ENCODE measurements at places on chromosomes 2 and 18.

DNA sequence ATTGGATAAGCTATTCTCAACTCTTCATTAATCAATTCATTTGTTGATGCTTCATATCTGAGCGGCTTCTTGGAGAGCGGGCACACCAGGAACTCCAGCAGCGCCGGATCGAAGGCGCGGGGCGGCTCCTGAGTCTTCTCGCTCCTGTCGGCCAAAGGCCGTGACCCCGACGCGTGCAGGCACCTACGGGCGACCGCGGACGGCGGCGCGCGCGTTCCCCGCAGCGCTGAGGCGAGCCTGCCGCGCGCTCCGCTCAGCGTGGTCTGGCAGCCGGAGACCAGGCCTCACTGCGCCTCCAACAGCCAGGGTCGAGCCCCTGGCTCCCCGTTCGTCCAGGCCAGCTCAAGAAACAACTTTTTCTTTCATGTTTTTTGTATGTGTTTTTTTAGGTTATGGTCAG is 97.5 kb downstream of the ICA1L start:
- DNase-seq = no peak

- no peak for DNase-seq
These were observed 22.6 kb downstream of the ITGA6 start for GRCh38 chr2:172449911-172450550.

GRCh38 chr2:75800456-75800855 is 89.7 kb upstream of the GCFC2 start:
- no peak for DNase-seq

- DNase-seq = no peak
These were observed 892.2 kb upstream of the ZEB2 start for GRCh38 chr2:145412155-145412554.

DNA sequence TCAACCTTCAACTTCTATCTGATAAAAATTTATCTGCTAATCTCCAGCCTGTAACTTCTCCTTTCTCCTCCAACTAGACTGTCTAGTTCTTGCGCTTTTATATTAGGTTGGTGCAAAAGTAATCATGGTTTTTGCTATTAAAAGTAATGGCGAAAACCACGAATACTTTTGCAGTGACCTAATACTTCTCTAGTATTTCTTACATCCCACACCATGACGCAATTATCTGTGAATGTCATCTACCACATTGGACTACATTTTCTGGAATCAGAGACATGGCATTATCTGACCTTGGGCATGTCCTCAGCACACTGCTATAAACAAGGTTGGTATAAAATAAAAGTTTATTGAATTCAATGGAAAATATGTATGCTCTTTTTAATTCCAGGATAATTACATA is 370.2 kb upstream of the LYPD1 start:
- no peak for DNase-seq

DNA sequence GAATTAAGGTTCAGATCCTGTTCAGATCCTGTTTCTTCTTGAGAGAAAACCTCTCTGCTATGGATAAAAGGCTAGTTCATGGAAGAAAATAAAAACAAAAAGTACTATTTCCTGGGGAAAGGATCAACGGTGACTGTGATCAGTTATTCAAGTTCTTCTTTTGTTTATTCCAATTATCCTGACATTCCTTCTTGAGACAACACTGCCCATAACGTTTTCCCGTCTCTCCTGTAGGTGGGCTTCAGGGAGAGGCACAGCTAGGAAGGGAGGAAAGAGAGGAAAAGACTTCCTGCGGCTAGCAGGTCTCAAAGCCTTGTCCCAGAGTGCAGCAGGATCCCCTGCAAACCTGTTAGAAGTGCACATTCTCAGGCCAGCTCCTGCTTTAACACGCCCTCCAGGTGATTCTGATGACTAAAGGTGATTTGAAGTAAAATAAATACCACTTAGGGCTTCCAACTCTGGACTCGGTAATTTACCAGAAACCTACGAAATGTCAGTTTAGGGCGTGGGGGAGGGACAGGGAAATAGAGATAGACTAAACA is 4.5 kb upstream of the FHL2 start:
- DNase-seq = no peak

DNA sequence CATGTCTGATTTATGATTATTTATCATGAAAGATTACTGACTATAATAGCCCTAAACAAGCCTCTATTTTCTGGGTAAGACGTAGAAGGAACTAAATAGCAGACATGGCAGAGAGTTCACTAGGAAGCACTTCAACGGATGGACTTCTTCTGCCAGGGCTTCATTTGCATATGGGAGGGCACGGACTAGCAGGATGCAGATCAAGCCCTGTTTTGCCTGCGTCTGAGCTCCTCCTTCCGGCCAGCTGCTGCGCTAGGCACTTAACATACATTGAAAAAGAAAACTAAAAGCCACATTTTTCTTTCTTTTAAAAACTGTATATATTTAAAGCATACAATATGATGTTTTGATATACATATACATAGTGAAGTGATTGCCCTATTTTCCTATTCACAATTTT is 340.0 kb upstream of the MEX3C start:
- no peak for DNase-seq

GRCh38 chr2:18536100-18536499 is 24.4 kb downstream of the RDH14 start:
- no peak for DNase-seq

GRCh38 chr2:54704688-54705605 is 18.5 kb upstream of the EML6 start:
- DNase-seq = no peak

GRCh38 chr2:151922845-151923666 is 94.8 kb upstream of the ARL5A start:
- DNase-seq = no peak

- DNase-seq = no peak
These were observed 48.8 kb upstream of the LCLAT1 start for GRCh38 chr2:30398084-30398873.

- DNase-seq = no peak
These were observed 140.7 kb downstream of the ZNF516 start for GRCh38 chr18:76354348-76354747.

GRCh38 chr2:150742094-150742493 is 254.6 kb upstream of the RND3 start:
- DNase-seq = no peak

GRCh38 chr2:141038341-141038740 is 1092.5 kb downstream of the LRP1B start:
- no peak for DNase-seq

- no peak for DNase-seq
These were observed 100.5 kb upstream of the LMAN1 start for GRCh38 chr18:59459369-59460071.

DNA sequence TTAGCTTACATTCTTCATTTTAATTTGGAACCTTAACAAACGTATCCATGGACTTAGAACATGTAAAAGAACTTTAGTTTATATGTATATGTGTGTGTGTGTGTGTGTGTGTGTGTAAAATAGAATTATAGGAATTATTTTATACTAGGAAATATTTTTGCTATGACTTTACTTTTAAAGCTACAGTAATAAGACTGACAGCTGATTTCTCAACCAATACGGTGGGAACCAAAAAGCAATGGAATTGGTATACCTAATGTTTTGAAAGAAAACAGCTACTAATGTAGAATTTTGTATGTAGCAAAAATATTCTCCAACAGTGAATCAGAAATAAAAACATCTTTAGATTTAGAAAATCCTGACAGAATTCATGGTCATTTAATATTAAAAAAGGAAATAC is 146.5 kb upstream of the ARL4C start:
- no peak for DNase-seq

- no peak for DNase-seq
These were observed 86.9 kb downstream of the SESTD1 start for GRCh38 chr2:179177694-179178093.

- DNase-seq = no peak
These were observed 41.5 kb downstream of the PMAIP1 start for GRCh38 chr18:59941331-59941730.

DNA sequence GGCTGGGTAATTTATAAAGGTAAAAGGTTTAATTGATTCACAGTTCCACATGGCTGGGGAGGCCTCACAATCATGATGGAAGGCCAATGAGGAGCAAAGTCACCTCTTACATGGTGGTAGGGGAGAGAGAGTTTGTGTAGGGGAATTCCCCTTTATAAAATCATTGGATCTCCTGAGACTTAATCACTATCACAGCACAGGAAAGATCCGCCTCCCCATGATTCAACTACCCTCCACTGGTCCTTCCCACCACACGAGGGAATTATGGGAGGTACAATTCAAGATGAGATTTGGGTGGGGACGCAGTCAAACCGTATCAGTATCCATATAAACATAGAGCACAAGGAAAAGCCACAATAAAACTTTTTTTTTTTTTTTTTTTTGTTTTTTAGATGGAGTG is 172.6 kb upstream of the PIEZO2 start:
- DNase-seq = no peak

DNA sequence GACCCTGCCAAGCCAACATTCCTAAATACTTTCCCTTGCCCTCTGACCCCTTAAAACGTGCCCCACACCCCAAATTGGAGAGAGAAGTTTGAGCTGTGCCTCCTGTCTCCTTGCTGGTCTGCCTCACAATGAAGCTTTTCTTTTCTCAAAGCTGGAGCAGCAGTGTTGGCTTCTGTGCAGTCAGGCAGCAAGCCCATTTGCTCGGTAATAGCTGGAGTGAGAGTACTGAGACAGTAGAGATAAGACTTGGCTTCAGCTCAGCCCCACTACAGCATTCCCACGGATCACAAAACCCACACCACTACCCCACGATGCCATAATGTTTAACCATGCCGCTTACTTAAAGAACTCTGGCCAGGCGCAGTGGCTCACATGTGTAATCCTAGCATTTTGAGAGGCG is 73.0 kb downstream of the NCAPH start:
- DNase-seq = no peak

DNA sequence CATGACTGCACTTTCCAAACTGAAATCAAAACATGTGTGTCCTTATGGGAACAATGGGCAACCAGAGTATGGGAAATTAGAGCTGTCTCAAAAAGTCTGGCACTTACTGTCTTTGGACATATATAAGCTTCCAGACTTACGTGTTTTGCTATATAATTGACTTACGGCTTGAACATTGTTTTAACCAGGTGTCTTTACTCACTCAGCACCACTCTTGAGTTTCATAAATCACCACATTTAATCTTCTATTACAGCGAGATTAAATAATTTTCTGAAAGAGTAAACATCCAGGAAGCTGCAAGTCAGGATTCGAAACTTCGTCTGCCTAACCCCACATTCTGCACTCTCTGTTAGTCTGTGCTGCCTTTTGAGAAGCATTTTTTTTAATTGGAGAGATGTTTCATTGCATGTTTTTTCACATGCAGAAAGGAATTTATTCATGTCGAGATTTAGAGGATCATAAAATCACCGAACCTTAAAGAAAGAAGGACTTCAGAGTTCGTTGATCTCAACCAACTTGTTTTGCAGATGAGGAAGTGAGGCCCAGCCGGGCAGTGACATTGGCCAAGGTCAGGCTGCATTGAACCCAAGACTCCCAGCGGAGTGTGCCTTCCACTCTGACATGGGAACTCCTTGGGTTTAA is 137.3 kb downstream of the SETBP1 start:
- DNase-seq = no peak

DNA sequence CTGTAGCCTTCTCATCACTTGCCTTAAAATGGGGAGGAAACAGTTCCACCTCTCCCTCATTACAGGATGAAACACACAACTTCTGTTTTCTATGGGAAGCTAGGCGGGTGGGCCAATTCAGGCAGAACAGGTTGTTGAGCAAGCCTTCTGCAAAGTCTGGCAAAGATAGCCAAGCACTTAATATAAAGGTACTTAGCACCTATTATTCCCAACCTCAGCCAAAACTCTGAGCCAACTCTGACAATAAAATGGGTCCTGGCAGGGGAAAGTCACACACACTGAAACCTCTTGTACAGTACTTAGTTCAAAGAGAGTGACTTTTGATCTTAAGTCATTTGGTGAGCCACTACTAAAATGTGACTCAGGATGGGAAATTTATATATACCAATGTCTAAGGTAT is 15.8 kb upstream of the SOCS6 start:
- no peak for DNase-seq

GRCh38 chr2:219158025-219158424 is 2.6 kb downstream of the NHEJ1 start:
- DNase-seq = no peak

DNA sequence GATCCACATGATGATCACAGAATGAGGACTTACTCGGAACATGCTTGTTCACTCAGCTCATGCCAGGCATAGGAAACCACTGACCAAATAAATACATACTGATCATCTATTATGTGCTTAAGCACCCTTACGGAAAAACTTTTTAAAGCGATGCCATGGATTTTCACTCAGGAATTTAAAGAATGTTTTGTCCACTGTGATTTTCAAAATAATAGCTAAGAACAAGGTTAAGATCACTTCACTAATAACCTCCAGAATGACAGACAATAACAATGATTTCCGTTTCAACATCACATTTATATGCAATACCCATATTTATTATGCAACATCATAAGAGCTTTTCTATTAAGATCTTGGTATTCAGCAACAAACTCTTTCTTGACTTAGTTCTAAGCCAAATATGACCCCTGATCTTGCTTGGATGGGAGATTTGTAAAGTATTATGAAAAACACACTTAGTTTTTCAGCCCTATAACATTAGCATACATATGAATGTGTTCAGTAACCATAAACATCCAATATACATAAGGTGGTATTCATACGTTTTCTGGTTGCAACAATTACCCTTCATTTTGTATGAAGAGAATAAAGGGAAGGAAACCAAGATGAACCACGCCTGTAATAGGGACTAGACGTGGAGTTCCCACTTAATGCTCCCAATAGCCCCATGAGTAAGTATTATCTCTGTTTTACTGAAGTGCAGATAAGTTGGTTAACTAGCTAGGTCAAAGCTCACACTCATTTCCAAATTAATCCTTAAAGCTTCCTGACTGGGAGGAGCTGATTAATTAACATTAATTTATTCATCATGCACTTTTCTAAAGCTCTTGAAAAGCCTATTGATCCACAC is 1.9 kb downstream of the CD302 start:
- no peak for DNase-seq

DNA sequence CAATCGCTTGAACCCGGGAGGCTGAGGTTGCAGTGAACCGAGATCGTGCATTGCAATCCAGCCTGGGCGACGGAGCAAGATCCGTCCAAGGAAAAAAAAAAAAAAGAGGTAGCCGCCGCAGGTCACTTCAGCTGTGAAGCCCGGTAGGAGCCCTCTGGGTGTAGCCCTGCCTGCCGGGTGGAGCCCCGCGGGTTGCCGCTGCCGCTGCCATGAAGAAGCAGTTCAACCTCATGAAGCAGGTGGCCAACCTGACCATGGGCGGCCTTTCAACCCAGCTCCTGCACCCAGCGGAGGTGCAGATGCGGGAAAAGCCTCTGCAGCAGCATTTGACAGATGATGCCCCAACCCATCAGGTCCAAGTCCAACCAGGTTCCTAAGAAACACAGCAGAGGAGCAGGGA is 219.5 kb upstream of the SLC39A10 start:
- no peak for DNase-seq

- no peak for DNase-seq
These were observed 57.8 kb upstream of the KIF5C start for GRCh38 chr2:148817210-148817708.

Data from coronary artery (tissue), 2 donors.